NCI-H1694 (cell line): ENCODE measurements at places on chromosomes 11 and 22.

DNA sequence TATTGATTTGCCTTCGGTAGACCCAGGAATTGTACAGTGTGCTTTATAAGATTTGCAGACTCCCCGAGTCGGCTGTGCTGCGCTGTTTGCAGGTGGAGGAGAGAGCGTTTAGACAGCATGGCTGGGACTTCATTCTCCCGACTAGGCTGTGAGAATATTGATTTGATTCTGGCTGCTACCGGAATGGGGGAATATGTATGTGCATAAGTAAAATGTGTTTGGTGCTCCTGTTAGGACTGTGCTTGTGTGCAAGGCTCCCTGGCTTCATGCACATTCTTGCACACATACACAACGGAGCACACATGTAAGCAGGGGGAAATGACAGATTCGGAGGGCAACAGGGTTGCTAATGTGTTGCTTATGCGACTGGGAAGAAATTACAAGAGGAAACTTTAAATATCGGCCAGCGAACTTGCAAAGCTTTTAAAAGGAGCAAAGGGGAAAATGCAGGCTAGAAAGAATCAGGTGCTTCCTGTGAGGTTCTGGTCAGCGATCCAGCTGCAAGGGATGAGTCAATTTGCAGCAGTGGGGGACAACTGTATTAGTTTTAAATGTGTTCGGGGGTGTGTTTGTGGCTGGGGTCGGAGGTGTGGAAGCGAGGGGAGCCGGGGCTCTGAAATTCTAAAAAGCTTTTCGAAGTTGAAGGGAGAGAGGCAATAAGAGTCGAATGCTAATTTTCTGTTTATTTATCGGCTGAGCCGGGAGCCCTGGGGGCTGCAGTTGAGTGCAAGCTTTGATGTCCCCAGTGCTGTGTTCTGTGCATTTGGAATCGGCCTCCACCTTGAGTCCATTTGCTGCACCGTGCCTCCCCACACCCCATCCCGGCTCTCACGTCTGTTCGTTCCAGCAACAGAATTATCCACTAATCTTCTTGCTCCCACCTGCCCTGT lies 731 bp downstream of the NTM start:
- DNase-seq: no peak

GRCh38 chr11:124612045-124612444 lies 817 bp downstream of the PANX3 start:
- DNase-seq: no peak

- DNase-seq: no peak
These were observed 469 bp downstream of the KCNK7 start for GRCh38 chr11:65595131-65595530.

- DNase-seq: no peak
These were observed 31.9 kb upstream of the IGLL5 start for GRCh38 chr22:22855617-22856308.

DNA sequence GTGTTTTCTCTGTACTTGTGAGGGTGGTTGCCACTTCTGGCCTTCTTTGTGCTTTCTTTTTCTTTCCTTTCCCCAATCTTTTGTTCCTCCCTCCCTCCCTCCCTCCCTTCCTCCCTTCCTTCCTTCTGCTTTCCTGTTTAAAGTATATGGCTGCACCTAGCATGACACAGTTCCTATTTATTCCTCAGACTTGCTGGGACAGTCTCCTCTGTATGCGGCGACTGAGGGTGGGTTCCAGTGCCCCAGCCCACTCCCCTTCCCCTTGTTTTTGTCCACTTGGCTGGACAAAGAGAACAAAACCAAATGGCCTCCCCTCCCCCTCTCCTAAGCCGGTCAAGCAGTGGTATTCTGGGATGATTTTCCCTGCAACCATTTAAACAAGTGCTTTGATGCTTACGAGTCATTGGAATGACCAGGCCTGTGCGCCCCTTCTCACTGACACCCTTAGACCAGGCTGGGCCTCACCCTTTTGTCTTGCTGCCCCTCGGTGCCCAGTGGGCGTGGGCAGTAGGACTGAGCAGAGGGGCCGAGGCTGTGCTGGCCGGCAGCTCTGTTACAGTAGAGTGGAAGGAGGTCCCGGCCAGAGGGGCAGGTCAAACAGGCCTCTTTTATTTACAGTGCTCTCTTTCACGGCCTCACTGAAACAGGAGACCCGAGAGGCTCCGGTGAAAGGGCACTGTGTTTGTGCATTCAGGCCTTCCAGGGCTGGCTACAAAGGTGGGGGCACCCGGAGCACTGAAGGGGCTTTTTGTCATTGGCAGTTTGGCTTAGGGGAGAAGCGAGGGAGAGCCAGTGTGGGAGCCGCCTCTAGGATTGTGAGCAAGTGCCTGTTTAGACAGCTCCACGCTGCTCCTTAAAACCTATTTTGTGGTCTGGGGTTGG lies 32.2 kb downstream of the ZBTB16 start:
- DNase-seq: no peak
